Colonic mucosa (tissue), 4 donors: ENCODE measurements at places on chromosomes 1 and 21. TPM values are rescaled to one million over a fixed set of nuclear protein-coding genes. Genes with fewer than 3 reads are reported as not detected.

GRCh38 chr1:15123925-15124324 is 29.6 kb upstream of the TMEM51 start:
- no peaks in the 10 kb centered on the region for H3K27me3 ChIP-seq
- H3K27ac ChIP-seq = no peak overlapping the region
- no peaks in the 10 kb centered on the region for H3K36me3 ChIP-seq
- no peak for DNase-seq

- no peak for DNase-seq
- no peaks in the 10 kb centered on the region for H3K27me3 ChIP-seq
- H3K36me3 ChIP-seq = peaks cover 5% of the 10 kb centered on the region
- no peaks in the 10 kb centered on the region for H3K4me1 ChIP-seq
- H3K4me3 ChIP-seq = no peak overlapping the region
- H3K27ac ChIP-seq = no peak overlapping the region
Measured at GRCh38 chr1:27292106-27292505, 29.9 kb upstream of the TMEM222 start.

DNA sequence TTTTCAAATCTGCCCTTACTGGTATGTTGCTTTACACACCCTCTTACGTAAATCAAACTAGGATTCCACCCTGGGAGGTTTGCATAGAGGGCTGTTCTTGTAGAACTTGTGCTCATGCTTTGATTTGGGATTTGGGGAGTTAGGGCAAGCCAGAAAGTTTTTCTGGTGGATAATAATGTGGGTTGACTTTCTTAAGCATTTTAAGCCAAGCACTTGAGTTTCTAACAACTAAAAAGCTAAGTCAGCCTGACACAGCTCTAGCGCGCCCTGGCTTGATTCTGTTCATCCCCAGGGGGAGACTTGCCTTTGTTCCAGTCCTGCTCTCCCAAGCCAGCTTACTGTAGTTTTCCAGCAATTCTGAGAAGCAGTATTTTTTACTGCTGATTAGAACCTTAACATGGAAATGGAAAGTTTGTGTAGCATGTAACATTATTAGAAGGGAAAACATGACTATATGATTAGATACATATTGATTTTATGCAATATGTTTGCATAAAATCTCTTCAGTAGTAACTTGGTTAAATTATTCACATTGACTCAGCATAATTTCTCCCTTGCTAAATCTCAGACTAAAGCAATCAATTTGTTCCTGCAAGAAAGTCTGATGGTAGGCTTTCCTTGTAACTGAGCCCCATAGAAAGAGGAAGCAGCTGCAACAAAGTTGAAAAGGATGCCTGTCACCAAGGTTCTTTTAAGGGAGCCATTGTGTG is 11.0 kb upstream of the PGD start:
- H3K4me1 ChIP-seq = peaks cover 4% of the 10 kb centered on the region
- no peak overlapping the region for H3K4me3 ChIP-seq
- H3K27ac ChIP-seq = peak overlapping the region; percentile 45
- H3K36me3 ChIP-seq = no peaks in the 10 kb centered on the region
- DNase-seq = no peak

- no peaks in the 10 kb centered on the region for H3K27me3 ChIP-seq
- DNase-seq = no peak
- H3K4me1 ChIP-seq = no peaks in the 10 kb centered on the region
- no peak overlapping the region for H3K4me3 ChIP-seq
- no peaks in the 10 kb centered on the region for H3K36me3 ChIP-seq
Measured at GRCh38 chr1:32127409-32128198, 19.7 kb downstream of the KPNA6 start.

DNA sequence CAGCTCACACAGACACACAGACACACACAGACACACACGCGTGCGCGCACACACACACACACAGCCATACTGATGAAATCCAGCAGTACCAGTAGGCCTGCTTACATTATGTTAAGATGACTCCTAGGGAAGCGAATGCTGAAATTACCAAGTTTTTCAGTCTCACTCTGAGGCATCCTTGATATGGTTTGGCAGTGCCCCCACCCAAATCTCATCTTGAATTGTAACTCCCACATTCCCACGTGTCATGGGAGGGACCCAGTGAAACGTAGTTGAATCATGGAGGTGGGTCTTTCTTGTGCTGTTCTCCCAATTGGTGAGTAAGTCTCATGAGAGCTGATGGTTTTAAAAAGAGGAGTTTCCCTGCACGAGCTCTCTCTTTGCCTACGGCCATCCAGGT is 64.1 kb downstream of the TIAM1 start:
- H3K4me1 ChIP-seq = no peaks in the 10 kb centered on the region
- no peaks in the 10 kb centered on the region for H3K36me3 ChIP-seq
- no peak overlapping the region for H3K4me3 ChIP-seq

The GPX7 gene
- 6.0 TPM for total RNA-seq
